Activated T-helper 1 cell treated with anti-CD3 and anti-CD28 coated beads, Interleukin-12 subunit alpha, Interleukin-12 subunit beta, Interleukin-2, Interleukin-4 antibody, amounts not matched to agents 30 ng/mL and 10 ng/mL and 1 ng/mL, durations not matched to agents 14 hours and 24 hours and 36 hours (primary cell): ENCODE measurements at places on chromosomes 16 and 17.

GRCh38 chr17:62110923-62111484, 45.9 kb upstream of the MED13 start:
- DNase-seq = no peak

DNA sequence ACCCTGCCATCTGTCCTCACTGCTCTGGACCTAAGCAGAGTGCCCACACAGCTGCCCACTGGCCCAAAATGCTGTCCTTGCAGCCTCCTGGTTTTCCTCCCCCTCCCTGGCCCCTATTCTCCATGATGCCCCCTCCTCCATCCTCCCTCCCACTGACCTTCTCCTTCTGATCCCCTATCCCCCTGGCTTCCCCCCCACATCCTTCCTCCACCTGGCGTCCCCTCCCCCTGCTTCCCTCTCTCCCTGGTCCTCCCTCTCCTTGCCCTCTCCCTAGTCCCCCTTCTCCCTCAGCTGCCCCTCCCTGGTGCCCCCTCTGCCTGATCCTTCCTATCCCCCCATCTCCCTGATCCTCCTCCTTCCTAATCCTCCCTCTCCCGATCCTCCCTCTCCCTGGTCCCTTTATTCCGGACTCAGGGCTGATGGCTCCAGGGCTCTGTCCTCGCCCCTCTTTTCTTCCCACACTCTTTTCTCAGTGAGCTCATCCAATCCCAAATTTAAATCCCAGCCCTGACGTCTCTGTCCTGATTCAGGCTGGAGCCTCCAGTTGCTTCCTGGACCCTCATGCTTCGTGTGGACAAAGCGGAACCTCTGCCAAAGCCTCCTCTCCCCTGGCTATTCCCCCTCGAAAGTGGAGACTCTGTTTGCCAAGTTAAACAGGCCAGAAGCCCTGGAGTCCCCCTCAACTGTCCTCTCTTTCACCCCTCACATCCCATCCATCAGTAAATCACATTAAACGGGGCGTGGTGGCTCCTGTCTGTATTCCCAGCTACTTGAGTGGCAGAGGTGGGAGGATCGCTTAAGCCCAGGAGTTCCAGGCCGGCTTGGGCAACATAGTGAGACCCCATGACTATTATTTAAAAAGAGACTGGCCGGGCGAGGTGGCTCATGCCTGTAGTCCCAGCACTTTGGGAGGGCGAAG, 18.1 kb upstream of the RHBDF2 start:
- DNase-seq = no peak

DNA sequence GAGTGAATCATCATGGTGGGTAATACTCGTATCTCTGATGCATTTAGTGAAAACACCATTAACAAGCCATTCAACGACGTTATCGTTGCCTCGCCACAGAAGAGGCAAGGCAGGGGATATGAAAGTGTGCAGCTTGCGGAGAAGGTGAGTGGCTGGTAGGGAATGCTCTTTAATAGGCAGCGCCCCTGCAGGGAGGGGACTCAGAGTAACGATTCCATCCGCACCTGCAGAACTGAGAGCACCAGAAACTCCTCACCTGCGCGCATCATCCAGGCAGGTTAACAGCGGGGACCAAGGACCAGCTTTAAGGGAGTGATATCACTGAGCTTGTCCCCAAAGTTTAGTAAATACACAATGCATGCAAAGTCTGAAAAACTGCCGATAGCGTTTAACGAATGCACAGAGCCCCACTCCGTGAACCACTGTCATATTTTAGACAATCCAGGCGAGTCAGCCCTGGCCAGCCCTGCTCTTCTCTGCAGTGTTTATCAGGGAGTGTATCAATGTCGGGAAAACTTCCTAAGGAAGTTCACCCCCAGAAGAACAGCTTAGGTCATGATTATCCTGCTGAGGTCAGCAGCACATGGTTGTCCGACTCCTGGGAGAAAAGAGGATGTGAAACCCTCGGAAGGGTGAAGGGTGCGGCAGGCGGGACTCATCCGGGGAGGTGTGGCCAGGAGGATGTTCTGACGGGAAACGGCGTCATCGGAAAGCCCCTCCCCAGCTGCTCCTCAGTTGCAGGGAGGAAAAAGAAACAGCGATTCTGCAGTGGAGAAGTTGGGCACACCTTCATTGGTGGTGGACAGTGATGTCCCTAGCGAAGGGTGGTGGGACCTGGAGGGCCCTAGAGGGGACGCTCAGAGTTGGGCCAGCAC, 68.5 kb upstream of the DNAH17 start:
- DNase-seq = peak; percentile 70

DNA sequence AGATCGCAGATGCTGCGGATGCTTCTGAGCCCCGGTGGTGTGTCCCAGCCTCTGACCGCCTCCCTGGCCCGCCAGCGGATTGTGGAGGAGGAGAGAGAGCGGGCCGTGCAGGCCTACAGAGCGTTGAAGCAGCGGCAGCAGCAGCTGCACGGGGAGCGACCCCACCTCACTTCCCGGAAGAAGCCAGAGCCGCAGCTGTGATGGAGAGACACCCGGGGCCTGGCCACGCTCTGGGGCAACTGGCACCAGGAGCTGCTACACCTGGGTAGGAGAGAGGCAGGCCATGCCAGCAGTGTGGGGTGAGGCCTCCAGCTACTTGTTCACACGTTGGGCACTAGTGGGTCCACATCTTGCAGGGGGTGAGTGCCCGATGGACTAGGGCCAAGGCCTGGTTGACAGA, 6.0 kb downstream of the CCDC137 start:
- no peak for DNase-seq

GRCh38 chr16:83652943-83653342, 154.8 kb upstream of the HSBP1 start:
- no peak for DNase-seq

DNA sequence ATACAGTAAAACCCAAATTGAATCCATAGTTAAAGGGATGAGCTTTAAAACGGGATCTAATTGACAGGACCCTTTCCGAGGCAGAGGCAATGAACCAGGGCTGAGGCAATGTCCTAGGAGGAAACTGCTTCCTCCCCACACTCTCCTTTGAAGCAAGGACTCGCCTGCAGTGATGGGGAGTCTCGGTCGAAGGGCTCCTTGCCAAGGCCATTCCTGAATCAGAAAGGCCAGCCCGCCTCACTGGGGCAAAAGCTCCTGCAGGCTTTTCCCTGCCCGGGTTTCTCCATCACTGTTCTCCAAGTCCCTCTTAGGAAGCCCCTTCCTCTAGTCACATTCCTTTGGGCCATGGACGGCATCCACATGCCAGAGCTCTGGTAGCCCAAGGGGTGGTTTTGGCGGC, 132.0 kb downstream of the RBFOX3 start:
- DNase-seq = no peak

DNA sequence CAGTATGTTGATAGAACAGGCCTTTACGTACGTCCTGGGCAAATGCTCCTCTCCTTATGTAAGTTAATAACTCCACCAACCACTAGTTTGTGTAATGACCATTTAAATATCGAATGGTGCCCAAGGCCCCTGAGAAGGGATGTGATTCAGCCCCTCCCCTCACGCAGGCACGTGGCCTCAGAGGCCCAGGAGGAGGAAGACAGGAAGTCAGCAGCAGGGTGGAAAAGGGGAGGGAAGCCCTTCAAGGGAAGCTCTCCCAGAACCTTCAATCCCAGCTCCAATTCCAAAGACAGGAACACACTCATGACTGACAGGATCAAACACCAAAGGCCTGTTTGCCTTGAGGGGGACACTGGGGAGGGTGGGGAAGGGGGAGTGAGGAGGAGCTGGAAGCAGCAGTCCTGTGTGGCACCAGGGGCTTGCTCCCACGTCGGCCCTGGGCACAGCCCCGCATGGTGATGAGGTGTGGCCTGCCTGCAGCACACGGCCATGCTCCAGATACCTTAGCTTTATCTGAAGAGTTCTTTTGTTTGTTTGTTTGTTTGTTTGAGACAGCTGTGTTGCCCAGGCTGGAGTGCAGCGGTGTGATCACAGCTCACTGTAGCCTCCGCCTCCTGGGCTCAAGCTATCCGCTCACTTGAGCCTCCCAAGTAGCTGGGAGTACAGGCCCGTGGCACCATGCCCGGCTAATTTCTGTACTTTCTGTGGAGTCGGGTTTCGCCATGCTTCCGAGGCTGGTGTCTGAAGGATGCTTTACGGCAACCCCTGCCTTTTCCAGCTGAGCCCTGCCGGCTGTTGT, 105.0 kb downstream of the ZNF778 start:
- no peak for DNase-seq

DNA sequence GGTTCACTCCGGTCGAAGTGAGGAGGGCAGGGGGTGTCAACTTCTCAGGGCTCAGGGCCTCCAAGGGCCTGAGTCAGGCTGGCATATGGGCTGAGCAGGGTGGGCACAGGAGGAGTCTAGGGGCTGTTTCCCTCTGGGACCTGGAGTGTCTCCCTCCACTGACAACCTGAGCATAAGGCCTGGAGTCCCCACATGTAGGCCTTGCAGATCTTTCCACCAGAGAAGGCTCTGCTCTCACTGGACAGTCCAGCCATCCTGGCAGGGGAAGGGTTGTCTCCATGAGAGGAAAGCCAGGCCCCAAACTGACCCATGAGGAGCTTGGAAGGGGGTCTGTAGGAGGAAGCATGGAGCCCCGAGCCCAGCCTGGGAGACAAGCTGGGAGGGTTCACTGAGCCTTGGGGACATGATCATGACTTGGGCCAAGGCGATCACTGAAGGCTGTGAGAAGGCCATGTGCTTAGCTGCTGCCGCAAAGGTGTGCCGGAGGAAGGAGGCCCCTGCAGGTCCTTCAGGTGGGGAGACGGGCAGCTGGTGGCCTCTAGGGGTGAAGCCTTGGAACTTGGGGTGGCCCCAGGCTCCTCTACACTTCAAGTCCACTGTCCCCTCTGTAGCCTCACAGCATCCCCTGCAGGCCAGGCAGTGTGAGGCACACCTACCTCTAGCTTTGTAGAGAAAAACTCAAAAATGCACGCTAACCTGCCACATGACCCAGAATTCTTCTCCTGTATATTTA, 9.9 kb downstream of the CMTM2 start:
- DNase-seq = peak; percentile 54
